ENCODE measurements at places on chromosomes 11 and 22.

GRCh38 chr22:48257685-48258055, 1495.2 kb downstream of the TBC1D22A start:
- no peak for DNase-seq

- no peak for DNase-seq
These were observed 267.2 kb upstream of the MTNR1B start for GRCh38 chr11:92702037-92702804.

GRCh38 chr11:14029440-14029839, 66.9 kb downstream of the SPON1 start:
- peak; percentile 61 for DNase-seq

DNA sequence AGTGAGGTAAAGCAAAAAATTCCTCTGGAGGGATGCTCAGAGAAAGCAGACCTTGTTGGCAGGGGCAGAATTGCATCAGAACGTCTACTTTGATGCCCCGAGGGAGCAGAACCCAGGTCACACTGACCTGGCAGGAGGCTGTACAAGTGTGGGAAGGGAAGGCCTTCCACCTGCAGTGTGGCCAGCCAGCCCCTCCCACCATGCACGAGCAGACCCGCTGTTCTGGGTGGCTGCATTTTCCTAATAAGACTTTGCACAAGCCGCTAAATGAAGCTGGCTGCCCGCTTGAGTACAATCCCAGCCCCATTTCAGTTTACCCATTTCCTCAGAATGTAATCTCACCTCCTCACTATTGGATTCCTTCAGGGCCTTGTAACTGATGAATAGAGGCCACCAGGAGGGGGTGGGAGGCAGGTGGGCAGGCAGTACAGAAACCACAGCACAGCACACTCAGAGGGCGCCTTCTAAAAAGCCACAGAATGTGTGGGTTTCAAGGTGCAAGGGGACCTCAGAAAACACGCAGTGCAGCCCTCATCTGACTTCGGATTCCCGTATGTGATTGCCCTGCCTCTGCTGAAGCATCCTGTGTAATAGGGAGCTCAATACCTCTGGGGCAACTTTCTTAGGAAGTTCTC, 316.6 kb downstream of the OPCML start:
- DNase-seq: no peak

GRCh38 chr11:105492010-105492409, 117.9 kb upstream of the GRIA4 start:
- DNase-seq: no peak

DNA sequence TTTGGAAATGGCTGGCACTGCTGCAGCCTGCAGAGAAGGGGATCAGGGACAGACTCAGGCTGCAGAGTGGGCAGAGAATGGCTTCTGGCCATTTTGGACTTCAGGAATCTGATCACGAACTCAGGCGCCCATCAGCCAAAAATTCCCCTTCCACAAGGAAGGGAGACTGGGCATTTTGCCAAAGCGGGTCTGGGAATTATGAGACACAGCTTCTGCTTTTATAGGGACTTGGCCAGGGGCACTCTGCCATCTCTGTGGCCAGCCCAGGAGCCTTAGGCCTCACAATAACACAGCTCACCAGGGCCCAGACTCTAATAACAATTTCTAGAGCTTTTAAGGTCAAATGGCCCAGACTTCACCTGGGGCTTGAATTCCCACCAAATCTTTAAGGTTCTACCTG, 74.7 kb downstream of the CHST1 start:
- no peak for DNase-seq

DNA sequence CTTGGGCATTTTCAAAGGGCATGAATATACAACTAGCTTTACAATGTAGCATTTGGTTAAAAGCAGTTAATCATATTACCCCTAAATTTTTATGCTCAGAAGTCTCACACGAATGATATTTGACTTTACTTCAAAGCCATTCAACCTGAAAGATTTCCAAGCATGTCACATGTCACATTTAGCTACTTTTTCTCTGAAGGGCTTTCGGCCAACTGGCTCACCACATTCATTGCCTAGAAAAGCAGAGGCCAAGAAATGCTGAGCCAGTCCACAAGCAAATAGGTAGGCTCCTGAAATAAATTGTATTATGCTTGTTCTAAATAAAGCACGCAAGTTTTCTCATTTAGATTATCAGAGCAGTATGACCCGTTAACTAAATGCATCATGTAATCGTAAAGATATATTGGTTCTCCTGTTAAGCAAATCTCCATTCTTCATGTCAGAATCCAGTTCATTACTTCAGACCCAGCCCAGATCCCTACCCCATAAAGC, 30.6 kb downstream of the PAX6 start:
- DNase-seq: no peak

DNA sequence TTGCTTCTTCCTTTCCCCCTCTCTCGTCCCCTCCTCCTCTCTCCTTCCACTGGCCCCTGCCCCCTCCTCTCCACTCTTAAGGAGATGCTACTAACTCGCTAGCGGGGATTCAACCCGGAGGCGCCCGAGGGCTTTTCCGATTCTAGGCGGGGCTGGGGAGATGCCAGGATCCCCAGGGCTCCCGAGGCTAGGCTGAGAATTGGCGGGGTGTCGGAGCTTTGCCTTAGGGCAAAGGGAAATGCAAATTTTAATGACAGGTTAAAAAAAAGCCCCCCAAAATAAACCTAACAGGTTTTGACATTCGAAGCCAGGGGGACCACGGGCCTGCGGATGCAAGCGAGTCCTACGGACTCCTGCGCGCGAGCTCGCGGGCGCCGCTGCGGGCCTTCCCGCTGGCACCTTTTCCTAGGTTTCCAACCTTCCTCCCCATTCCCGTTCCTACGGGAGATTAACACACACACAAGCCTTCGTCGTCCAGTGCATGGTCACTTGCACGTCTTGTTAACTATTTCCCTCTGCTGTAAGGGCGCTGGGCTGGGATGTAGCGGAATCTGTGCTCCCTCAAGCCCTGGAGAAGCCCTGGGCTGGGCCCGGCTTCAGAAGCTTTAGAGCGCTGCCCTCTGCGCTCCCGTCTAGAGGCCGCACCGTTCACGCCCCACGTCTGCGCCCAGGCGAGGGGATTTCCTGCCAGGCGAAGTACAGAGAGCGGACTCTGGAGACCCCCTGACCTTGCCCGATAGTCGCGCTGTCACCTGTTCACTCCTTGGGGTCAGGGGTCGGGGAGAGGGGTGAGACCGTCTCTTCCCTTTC, 729 bp upstream of the ALX4 start:
- DNase-seq: no peak

DNA sequence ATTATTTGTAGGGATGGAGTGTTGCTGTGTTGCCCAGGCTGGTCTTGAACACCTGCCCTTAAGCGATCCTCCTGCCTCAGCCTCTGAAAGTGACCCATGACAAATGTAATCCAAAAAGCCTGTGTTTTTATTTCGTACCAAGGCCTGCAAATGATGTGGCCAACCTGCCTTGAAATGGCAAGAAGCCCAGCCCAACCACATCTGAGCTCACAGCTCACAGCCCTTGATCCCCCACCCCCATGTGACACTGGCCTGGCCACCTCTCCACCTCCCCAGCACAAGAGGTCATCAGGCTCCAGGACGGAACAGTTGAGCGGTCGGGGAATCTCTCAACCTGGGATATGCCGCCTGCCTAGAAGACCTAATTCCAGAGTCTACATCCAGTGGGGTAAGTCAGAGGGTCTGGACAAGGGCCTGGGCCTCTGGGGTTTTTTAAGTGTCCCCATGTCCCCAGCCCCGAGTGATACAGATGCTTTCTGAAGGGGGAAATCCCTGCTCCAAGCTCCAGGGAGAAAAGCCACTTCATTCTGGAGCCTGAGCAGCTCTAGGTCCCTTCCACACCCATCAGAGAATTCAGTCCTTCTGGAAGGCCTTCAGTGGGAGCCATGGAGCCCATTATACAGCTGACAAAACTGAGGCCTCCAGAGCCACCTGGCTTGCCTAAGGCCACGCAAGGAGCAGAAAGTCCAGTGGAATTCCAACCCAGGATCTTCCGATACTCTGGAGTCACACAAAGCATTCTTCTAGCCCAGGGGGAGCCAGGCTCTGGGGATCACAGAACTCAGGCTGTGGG, 70.7 kb downstream of the MN1 start:
- DNase-seq: no peak

GRCh38 chr11:123536690-123537437, 106.8 kb downstream of the GRAMD1B start:
- no peak for DNase-seq

DNA sequence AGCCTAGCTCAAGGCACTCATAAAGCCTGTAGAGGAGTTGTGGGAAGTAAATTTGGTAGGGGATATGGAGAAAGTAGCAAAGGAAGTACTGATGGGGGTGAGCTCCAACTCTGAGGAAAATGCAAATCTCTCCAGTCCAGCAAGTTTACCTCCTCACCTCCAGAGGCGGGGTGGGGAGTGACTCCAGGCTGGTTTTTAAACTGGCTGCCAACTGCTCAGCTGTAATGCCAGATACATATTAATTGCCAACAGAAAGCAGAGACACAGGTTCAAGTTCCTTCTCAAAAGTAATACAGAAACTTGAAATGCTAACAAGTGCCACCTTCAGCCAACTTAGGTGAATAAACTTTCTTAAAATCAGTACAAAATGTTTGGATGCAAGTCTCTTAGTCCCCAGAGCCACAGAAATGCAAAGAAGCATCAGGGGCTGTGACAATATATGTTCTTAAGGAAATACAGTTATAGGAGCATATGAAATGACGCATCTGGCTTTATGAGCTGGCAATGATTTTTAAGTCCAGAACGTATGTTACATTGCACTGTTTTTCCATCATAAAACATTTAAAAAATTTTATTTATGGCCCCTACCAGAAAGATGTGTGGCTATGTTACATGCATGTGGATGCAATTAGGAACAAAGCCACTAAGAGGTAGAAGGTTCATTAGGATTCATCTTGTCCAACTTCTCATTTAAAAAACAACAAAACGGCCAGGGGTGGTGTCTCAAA, 436.4 kb upstream of the CCDC90B start:
- no peak for DNase-seq

- no peak for DNase-seq
These were observed 18.7 kb upstream of the JHY start for GRCh38 chr11:122863704-122864326.

GRCh38 chr11:45906096-45906682, 882 bp downstream of the FREY1 start:
- DNase-seq: no peak

DNA sequence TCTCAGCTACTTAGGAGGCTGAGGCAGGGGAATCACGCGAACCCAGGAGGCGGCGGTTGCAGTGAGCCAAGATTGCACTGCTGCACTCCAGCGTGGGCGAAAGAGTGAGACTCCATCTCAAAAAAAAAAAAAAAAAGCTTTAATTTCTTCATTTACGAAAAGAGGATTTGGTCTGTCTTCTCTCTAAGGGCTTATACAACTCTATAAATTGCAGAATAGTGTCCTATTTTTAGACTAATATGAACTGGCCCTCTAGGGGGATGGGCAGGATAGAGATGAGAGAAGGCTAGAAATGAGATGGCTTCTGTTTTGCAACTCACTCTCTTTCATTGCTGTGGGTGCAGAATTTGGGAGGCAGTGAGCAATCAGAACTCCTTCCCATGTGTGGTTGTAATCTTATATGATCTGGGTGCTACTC, 11.3 kb downstream of the MAML2 start:
- DNase-seq: no peak

- no peak for DNase-seq
These were observed 1.2 kb downstream of the TSPO start for GRCh38 chr22:43152357-43153071.

- peak; percentile 53 for DNase-seq
These were observed 40.6 kb downstream of the OR4D9 start for GRCh38 chr11:59551659-59552521.

GRCh38 chr11:69013009-69013951, at the start of gene MRGPRF:
TSS of gene MRGPRF (minus strand) at chr11:69013246. CDS start at chr11:69009901, 3,345 bp downstream.
- peak; percentile 84 for DNase-seq

GRCh38 chr11:86615487-86615886, 56.9 kb downstream of the ME3 start:
- DNase-seq: no peak

DNA sequence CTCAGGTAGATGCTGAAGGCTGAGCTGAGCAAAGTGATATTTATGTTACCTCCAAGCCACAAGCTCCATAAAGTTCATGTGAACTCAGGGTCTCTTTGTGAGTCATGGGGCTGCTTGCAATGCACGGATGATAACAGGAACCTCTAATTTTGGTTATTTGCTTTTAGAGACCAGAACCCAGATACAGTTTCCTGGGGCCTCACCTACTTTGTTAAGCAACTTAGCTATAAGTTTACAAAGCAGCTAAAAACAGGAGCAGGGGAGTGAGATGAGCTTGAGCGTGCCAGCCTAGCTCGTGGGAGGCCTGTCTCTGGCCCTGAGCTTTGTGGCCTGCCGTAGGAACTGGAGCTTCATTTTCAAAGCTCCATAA, 29.2 kb downstream of the SREBF2 start:
- no peak for DNase-seq

GRCh38 chr22:22576244-22576988, 17.4 kb upstream of the PRAME start:
- peak; percentile 88 for DNase-seq

GRCh38 chr22:26197425-26197824, 28.2 kb downstream of the SEZ6L start:
- DNase-seq: no peak

- no peak for DNase-seq
These were observed 191.6 kb downstream of the NTM start for GRCh38 chr11:131561972-131562371.

DNA sequence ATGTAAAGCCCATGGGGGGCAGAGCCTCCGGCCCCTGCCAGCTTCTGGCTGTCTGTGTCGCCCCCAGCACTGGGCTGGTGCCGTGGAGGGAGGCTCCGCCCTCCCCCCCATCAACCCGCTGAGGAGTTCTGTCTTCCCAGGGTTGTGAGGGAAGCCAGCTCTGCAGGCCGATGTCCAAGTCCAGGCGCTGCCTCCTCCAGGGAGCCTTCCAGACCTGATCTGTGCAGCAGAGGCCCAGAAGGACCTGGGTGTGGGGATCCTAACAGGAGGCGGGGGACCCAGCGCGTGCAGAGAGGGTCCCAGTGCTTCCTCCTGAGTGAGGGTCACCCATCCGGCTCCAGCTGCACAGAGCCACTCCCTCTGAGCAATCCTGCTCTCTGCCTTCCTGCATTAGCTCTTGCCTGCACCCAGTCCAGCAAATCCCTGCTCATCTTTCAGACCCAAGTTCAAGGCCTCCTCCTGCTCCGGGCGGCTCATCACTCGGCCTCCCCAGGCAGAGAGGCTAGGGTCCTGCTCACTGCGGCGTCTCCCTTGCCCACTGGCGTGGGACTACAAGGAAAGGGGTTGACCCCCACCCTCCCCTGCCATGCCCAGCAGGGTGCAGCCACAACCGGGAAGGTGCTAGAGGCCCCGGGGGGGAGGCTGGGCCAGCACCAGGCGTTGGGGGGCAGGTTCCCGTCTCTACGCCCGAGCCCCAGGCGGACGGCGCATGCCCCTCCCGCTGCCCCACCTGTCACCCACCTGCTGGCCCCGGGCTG, 16.4 kb downstream of the PRR33 start:
- no peak for DNase-seq

Data from islet precursor cell (in vitro differentiated cells).